Germinal center (tissue), 1 donor: ENCODE measurements at places on chromosomes 5 and 9.
A peak's percentile ranks its signal among the peaks of the same experiment; 100 is the strongest.

DNA sequence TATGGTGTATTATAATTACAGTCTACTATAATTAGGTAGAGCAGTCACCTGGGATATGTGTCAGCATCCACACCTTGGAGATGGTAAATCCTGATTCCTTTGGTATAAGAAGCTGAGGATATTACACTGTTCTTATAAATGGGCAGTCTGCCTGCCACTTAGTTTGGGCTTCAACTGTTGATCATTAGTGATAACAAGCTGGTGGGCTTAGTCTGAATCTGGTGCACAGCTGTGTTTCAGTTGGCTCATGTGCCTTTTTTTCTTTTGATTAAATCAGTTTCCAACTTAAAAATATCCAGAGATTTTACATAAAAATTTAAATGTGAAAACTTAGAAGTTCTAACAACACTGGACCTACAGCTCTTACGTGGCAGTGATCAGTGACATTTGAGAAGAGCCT is 21.2 kb downstream of the LVRN start:
- DNase-seq, result no peak

DNA sequence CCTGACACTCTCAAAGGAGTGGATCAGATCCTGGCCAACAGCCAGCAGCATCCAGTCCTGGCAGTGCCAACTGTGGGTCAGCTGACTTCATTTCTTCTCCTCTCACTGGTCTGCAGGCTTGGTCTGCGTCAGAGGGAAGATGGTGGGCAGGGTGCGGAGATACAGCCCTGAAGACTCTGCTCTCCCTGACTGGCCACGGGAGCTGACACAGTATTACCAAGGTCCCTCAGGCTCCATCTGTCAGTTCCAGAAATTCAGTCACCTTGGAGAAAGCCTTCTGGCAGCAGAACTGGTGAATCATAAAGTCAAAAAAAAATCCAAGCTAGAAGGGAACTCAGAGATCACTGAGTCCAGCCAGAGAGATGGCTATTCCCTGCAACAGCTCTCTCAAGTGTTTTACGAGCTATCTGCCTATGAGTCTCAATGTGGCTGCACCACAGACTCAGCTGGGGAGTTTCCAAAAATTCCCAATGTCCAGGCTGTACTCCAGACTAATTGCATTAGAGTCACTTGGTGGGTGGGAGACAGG is 27.9 kb downstream of the C1QTNF2 start:
- no peak for DNase-seq

DNA sequence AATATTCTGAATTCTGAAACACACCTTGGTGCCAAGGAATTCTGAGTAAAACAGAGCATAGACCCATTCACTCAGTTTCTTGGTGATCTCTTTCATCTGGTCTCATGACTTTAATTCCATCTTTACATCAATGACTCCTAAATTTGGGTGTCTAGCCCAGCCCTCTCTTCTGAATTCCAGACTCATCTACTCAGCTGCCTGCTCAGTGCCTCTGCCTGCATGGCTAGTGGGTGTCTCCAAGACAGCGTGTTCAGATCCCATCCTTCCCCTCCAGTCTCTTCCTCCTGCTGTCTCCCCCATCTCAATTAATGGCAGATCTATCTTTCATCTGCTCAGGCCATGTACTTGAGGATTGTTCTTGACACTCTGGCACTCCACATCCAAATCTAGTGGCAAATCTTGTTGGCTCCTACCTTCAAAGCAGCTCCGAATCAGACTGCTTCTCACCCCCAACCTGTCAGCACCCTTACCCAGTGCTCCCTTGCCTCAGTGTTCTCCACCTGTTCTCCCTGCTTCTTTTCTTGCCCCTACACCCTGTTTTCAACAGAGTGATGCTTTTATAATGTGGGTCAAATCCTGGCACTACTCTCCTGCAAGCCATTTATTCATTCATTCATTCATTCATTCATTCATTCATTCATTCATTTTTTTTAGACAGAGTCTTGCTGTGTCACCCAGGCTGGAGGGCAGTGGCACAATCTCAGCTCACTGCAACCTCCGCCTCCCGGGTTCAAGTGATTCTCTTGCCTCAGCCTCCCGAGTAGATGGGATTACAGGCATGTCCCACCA is 5.3 kb downstream of the CAVIN4 start:
- no peak for DNase-seq

DNA sequence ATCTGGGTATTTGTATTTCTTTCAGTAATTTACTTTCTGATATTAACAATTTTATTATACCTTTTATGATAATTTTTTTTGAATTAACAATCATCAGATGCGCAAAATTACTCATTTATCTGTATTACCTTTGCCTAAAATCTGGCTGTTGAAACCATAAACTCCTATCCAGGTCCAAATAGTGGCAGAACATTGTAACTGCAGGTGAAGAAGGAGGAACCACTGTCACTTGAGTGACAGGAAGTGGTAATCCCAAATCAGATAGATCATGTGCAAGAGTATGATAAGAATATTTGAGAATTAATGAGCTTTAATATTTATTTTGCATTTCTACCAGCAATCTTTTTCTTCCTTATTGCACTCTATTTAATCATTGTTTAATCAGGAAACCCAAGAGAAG is 139.3 kb upstream of the TLE4 start:
- peak; percentile 32 for DNase-seq

GRCh38 chr5:179233909-179234562 is 111.2 kb downstream of the ADAMTS2 start:
- no peak for DNase-seq

GRCh38 chr9:21153336-21154017 is 11.8 kb upstream of the IFNW1 start:
- no peak for DNase-seq

GRCh38 chr5:15734058-15734457 is 234.1 kb downstream of the FBXL7 start:
- DNase-seq, result no peak

DNA sequence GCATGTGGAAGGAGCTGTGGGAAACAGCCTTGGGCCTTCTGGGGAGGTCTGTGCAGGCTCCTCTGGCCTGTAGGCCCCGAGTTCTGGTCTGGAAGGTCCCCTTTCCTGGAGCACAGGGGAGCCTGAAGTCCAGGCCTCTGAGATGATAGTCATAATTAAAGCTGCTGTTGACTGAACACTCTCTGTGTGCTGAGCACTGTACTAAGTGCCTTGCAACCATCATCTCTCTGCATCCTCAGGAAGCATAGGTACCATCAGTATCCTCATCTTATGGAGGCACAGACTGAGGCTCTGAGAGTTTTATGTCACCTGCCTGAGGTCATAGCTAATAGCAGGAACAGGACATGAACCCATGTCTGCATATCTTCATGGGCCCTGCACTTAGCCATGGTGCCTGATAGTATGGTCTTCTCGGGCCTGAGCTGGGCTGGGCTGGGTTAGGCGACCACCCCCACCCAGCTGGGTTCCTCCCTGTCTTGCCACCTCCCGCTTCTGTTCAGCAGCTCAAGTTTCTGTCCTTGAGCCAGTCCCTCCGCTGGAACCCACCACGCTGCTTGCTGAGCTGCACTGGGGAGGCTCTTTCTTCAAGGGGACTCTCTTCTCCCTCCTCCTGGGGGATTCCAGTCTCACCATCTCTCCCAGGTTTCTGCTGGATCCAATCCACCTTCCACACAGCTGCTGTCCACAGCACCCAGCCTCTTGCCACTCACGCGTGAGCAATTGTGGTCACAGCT is 27.6 kb downstream of the LMX1B start:
- DNase-seq, result no peak

GRCh38 chr9:61666310-61666709 is 476.5 kb downstream of the SPATA31A7 start:
- DNase-seq, result no peak

- DNase-seq, result no peak
These were observed 428.6 kb downstream of the SPOCK1 start for GRCh38 chr5:137070521-137070920.

- no peak for DNase-seq
These were observed 370.9 kb upstream of the WWC1 start for GRCh38 chr5:167920589-167920988.

DNA sequence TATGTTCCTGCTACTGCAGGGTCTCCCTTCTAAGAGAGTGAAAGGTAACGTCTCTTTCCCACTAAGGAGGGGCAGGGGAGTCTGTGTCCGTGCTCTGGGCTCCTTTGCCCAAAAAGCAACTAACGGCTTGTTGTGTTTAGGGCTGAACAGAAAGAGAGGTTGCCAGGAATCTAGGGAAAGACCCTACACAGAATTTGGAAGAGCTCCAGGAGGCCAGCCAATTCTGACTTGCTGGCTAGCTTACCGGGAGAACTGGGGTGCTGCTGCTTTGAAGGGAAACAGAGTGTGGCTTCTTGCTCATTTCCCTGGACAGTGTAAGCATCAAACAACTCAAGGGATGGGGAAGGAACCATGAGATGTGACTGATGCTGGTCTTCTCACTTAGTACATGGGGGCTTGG is 176.1 kb downstream of the GADD45G start:
- DNase-seq, result no peak

- no peak for DNase-seq
These were observed 125.7 kb downstream of the BARX1 start for GRCh38 chr9:93829271-93830011.

DNA sequence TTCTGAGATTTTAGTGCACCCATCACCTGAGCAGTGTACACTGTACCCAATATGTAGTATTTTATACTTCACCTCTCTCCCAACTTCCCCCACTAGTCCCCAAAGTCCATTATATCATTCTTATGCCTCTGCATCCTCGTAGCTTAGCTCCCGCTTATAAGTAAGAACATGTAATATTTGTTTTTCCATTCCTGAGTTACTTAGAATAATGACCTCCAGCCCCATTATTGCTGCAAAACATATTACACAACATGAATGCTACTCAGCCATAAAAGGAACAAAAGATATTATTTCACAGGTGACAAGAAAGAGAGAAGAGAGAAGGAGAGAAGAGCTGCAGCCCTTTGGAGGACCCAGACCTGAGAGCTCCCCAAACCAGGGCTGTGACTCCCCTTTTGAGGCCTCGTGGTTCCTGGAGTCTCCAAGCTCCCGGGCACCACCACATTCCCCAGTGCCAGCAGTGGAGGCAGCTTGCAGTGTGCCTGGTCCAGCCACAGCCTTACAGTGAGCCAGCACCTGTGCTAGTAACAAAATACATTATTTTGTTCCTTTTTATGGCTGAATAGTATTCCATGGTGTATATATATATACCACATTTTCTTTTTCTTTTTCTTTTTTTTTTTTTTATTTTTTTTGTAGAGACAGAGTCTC is 194.5 kb upstream of the DAB2 start:
- DNase-seq, result no peak

DNA sequence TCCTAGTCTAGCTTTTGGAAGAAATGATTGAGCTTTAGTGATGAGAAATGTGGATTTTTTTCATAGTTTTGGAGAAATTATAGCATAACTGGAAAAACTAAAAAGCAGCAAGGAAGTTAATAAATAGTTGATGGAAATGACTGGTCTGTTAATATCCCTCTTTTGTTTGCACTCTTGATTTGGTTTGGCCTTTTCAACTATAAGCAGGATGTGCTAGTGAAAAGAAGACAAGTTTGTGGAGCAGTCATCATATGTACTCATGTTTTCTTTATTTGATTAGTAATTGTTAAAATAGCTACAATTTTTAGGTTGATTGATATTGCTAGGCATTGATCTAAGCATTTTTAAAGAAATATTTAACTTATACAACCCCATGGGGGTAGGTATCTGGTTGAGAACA is 374.7 kb downstream of the TAF11L14 start:
- no peak for DNase-seq

DNA sequence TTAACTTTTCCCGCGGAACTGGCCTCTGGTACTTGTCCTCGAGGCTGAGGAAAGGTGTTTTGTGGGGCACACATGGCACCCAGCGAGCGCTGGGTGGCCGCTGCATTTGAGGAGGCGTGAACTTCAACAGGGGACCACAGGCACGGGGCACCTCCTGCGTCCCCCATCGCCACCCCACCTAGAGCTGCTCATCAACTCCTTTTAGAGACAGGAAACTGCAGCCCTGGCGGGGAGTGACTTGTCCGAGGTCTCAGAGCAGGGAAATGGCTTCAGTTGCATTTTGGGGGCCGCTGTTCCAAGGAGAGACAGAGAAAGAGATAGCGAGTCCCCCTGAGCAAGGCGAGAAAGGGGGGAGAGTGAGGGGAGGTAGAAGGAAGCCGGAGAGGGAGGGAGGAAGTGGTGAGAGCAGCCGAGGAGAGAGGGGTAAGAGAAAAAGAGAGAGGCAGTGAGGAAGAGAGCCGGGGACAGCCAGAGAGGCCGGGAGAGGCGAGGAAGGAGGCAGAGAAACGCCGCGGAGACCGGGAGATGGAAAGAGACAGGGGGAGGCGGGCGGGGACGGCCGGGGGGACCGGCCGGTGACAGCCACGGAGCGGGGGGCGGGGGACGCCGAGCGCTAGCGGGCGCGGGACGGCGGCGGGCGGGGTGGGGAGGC is 12.5 kb upstream of the LHX2 start:
- DNase-seq, result no peak

DNA sequence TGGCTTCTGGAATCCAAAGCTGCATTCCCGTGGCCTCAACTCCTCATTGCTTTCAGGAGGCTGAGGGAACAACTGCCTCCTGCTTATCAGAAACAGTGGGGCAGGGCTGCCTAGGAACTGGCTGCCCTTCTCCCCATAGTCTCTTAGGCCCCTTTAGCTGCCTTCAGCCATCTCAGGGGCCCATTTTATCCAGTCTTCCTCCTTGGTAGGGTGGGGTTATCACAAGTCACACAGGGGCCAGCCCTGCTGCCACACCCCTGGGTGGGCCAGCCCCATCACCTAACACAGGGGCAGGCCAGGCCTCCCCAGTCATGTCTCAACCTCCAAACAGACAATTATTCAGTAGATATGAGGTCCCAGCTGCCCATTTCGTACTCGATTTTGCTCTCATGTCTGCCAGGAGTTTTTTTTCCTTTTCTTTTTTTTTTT is 3.9 kb downstream of the ALAD start:
- DNase-seq, result no peak

DNA sequence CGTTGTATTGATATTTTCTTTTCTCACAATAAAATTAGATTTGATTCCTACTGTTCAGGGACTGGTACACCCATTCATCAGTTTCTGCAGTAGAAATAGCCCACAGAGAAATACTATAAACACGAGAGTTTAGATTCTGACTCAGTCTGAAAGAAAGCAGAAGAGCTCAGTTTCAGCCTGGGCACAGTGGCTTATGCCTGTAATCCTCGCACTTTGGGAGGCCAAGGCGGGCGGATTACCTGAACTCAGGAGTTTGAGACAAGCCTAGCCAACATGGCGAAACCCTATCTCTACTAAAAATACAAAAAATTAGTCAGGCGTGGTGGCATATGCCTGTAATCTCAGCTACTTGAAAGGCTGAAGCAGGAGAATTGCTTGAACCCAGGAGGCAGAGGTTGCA is 8.6 kb downstream of the ITK start:
- DNase-seq, result no peak

DNA sequence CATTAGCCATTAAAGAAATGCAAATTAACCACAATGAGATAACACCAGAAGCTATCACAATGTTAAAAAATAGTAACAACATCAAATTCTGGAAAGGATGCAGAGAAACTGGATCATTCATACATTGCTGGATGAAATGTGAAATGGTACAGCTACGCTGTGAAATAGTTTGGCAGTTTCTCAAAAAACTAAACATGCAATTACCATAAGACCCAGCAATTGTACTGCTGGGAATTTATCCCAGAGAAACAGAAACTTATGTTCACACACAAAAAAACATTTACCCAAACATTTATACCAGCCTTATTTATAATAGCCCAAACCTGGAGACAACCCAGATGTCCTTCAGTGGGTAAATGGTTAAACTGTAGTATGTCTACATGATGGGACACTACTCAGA is 592.9 kb downstream of the ZNF608 start:
- DNase-seq, result no peak
